NCI-H187 (cell line): ENCODE measurements at places on chromosomes 12 and 14.

DNA sequence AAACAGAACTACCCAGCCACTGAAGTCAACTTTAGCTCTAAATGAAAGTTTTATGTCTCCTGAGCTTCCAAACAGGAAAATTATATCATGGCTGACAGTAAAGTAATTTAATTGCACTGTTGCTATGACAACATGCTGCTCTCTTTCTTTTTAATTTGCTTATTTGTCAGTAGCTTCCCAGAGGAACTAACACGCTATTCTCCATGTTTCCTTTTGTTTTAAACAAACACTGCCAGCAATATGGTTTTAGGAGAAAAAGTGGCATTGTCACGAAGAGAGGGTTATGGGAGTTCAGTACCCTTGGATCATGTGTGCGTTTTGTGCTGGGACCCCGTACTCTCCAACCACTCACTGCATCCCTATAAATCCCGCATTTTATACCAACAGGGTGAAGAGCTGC lies 1.9 kb downstream of the FOXN3 start:
- no peak for DNase-seq

DNA sequence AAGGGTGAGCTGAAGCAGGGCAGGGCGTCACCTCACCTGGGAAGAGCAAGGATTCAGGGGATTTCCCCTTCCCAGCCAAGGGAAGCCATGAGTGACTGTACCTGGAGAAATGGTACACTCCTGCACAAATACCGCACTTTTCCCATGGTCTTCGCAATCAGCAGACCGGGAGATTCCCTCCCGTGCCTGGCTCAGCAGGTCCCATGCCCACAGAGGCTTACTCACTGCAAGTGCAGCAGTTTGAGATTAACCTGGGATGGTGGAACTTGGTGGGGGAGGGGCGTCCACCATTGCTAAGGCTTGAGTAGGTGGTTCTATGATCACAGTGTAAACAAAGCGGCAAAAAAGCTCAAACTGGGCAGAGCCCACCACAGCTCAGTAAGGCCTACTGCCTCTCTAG lies 11.0 kb upstream of the DHRS4 start:
- DNase-seq: no peak

DNA sequence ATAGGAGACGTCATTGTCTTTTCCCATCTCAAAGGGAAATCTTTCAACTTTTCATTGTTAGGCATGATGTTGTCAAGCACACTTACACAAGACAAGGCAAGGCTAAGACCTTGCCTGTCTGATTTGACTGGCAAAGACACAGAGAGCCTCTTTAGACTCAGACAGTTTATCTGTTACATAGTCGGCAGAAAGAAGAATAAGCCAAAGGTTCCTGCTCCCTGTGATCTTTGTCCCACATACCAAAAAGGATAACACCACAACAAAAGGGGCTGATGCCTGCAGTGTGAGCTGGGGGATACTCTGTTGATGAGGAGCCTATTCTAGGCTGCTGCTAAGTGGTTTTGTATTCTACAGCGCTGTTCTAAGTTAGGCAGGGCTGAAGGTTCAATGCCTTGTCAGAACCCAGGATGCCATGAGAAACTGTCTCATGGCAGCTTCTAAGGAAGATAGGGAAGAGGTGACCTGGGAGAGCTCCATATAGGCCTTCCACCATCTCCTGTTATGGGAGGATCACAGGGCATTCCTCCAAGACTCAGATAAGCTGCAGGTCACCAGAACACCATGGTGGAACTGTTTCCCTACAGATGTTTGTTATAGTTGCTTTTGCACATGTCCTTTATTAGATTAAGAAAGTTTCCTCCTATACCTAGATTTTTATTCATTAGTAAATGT lies 12.7 kb downstream of the ERC1 start:
- no peak for DNase-seq

DNA sequence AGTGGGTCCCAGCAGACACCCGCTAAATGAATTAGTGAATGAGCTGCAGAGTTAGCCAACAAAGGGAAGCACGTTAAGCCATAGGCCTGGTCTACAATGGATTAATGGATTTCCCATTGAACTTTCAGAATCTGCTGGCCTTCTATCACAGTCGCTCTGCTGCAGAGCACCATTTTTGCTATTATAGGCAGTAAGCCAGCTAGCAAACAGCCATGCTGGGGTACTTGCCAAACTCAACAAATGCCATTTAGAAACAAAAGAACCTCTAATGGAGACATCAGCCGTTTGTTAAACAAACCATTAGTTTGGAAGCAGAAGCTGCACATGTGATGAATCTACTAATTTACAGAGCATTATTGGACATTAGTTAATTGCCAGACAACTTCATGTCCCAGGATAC lies 181.1 kb upstream of the STXBP6 start:
- DNase-seq: no peak

DNA sequence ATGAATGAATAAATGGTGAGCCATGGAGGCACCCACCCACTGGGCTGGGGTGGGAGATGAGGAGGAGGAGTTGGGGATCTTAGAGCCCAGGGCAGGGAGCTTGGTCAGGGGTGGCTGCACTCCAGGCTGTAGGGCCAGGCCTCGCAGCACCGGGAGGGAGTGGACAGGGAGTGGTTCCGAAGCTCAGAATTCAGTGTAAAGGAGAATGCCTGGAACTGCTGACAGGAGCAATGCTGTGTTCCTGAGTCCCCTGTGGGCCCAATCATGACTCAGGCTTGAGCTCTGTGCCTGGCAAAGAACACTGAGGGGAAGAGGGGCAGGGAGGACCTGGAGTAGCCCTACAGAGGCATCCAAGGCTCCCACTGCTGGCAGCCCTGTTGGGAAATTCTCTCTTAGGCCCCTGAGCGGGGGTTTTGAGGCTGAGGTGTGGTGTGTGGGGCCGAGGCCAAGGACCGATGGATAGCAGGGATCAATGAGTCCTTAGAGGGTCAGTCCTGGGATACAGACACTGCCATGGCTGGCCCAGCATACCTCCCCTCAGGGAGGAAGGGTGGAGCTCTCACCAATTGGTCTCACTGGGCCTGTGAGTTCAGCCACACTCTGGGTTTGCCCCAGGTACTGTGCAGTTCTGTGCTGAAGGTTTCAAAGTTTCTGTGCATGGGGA lies 9.5 kb upstream of the RABGGTA start:
- DNase-seq: no peak

GRCh38 chr12:102920271-102920670 lies 3.2 kb upstream of the PAH start:
- DNase-seq: no peak

DNA sequence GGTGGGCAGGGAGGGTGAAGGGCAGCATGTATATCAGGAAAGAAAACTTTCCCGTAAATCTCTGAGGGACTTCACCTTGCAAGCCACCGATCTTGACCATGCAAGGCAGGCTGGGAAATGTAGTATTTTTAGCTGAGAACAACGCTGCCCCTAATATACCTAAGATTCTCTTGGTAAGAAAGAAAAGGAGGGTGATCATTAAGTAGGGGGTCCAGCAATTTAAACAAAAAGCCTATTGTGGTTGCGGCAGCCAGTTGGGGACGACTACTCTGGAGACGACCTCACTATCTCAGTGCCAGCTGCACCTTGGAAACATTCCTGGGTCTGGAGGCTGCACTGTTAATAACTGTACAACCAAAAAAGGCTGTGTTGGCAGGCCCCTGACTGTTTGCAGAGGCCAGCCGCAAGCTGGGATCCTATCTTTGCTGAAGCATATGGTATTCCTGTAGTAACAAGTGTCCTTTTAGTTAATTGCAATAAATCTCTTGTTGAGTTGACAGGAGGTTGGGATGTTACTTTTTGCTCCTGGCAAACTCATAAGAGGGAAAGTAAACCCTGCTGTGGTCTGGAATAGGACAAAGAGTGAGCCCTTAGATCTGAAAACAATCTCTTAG lies 6.4 kb downstream of the APOLD1 start:
- DNase-seq: peak; percentile 50
